ENCODE measurements at places on chromosomes 5 and 9.

DNA sequence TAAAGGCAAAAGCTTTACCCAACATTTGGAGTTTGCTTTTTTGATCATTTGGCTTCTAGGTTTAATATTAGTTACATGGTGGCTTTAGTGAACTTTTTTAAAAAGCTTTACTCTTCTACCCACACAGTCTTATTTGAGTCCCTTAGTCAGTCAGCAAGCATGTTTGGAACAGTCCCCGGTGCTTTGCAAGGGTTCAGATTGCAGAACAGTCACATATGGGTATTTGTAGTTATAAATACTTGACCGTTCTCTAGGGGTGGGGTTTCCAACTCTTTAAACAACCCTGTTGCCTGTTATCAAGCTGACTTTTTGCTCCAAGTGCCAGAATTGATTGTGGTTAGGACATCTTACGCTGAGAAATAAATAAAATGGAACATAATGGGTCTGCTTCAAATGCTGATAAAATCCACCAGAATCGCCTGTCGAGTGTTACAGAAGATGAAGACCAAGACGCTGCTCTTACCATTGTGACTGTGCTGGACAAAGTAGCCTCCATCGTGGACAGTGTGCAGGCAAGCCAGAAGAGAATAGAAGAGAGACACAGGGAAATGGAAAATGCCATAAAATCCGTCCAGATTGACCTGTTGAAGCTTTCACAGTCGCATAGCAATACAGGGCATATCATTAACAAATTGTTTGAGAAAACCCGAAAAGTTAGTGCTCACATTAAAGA is at the start of gene CAVIN4:
CAVIN4 (plus strand) TSS at position 304 of the 673 bp plus-strand sequence; CDS start at position 369, 65 bp downstream.
- no peak for DNase-seq

DNA sequence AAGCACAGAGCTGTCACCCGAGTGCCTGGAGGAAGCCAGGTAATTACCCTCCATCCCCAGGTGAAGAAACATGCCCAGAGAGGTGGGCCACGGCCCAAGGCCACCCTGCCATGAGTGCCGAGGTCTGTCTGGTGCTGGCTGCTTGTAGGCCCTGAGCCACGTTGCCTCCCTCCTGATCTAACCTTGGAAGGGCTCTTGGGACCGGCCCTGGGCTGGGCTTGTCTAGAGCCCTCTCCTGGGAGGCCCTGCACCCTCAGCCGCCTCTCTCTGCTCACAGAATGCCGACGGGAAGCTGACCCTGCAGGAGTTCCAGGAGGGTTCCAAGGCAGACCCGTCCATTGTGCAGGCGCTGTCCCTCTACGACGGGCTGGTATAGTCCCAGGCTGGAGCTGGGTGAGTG is 39.4 kb upstream of the HMCN2 start:
- no peak for DNase-seq

GRCh38 chr5:148011398-148012137 is 52.2 kb upstream of the SPINK5 start:
- no peak for DNase-seq

GRCh38 chr9:126796758-126797157 is 8.1 kb upstream of the ZBTB43 start:
- DNase-seq = no peak

- no peak for DNase-seq
Observed at GRCh38 chr5:170186156-170186555, 46.6 kb upstream of the C5orf58 start.

DNA sequence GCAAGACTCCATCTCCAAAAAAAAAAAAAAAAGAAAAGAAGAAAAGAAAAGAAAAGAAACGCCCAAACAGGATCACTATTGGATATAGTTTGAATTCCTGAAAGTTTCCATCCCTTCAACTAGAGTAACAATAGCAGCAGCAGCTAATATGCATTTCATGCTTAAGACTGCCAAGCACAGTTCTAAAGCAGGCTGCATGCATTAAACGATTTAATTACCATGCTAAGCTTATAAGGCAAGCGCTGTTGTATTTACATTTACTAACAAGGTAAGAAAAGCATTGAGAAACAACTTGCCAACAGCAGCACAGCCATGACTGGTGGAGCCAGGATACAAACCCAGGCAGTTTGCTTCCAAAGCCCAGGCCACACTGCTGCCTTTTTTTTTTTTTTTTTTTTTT is 13.0 kb downstream of the TBC1D2 start:
- no peak for DNase-seq

GRCh38 chr5:91061094-91061493 is 322.0 kb downstream of the ARRDC3 start:
- DNase-seq = no peak

DNA sequence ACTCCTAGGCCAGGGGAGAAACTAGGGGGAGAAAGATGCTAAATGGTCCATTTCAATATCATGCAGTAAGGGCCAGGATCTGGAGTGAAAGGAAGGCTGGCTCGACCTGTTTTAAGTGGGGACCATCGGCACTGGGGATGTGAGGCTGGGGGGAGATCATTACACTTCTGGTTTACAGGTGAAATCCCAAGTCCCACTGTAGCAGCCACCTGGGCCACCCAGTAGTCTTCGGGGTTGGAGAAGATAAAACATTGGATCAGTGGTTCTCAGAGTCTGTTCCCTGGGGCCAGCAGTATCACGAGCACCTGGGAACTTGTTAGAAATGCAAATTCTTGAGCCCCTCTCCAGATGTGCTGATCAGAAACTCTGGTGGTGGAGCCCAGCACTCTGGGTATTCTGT is 111.3 kb upstream of the ALDH1B1 start:
- DNase-seq = no peak

DNA sequence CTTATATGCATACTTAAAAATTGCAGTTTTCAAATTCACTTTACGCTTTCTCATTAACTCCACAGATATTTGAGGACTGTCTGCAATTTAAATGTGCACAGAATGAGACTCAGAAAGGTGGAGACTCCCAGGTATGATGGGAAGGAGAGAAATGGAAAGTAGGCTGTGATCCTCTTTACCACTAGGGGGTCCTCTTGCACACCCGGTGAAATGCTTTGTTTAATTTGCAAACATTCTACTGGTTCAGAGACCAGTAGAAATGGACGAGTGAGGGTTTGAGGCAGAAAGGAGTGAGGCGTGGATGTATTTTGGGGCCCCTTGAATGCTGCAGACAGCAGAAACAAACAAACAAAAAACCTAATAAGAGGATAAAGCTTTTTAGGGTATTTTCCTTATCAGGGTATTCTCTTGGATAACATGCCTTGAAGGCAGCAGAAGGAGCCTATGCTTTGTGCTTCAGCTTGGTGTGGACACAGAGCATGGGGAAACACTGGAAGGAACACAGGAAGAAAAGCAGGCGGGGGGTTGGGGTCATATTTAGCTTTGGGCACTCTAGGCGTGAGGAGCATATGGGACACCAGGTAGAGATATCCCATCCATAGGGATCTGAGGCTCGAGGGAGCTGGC is 410.1 kb downstream of the DMRT2 start:
- no peak for DNase-seq

GRCh38 chr9:128917151-128917849 is 3.5 kb upstream of the PHYHD1 start:
- DNase-seq = no peak

DNA sequence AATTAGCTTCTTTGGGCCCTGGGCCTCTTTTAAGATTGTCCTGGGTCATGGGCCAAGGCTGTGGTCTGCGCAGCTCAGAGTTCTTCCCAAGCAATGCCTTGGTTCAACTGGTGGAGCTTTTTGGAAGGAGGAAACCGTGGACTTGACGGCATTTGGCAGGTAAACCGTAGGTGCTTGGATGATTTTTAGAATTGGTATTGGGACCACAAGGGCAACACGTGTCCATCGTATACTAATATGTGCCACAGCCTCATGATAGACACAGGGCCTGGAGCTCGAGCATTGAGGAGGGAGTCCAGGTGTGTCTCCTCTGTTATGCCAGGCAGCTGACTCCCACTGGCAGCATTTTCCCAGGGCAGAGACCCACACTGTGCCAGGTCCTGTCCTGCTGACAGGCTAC is 120.9 kb upstream of the PITX1 start:
- DNase-seq = no peak

DNA sequence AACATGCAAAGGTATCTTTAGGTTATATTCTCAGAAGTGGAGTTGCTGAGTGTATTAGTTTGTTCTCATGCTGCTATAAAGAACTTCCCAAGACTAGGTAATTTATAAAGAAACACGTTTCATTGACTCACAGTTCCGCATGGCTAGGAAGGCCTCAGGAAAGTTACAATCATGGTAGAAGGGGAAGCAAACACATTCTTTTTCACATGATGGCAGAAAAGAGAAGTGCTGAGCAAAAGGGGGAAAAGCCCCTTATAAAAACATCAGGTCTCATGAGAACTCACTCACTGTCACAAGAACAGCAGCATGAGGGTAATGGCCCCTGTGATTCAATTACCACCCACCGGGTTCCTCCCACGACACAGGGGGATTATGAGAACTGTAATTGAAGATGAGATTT is 163.6 kb upstream of the PRLR start:
- no peak for DNase-seq

DNA sequence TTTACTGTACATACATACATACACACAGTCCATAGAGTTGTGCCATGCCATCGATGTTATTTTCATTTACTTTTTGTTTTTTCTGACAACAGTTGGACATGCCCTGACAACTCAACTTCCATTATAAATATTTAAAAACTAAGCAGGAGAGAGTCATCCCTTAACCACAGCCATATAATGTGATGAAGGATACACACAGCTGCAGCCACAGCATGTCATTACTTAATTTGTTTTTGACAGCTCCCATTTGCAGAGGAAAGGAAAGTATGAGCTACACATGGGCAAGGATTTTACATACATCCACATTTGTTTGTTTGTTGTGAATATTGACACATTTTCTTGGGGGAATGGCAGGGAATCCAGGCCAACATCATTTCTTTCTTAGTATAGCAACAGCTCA is 91.5 kb upstream of the TUT7 start:
- DNase-seq = no peak

GRCh38 chr5:76439929-76440328 is 36.8 kb downstream of the IQGAP2 start:
- DNase-seq = no peak

GRCh38 chr5:71475788-71476384 is 20.4 kb downstream of the BDP1 start:
- DNase-seq = no peak

All from stimulated activated CD4-positive, alpha-beta T cell treated with anti-CD3 and anti-CD28 coated beads, TNF-alpha, amount 100 ng/mL, for 4 hours (primary cell).